ENCODE measurements at places on chromosomes 5 and 9.

DNA sequence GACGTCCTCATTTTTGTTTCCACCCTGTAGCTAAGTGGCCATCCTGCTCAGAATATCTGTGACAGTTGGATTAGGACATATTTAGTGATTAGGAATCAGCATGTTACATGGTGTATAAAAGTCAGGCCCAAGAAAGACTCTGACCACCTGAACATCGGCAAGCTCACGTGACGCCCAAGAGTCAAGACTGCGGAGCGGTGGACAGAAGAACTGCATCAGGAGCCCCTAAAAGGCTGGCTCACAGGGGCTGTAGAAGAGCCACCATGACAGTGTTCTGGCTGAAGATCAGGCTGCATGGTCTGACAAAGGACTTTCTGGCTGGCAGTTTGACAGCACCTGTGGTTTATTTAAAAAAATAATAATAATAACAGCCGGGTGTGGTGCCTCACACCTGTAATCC is 185.3 kb downstream of the AUH start:
- no peak for DNase-seq

GRCh38 chr5:99005506-99005905 is 76.7 kb upstream of the CHD1 start:
- peak; percentile 11 for DNase-seq

GRCh38 chr9:103427696-103428095 is 432.6 kb downstream of the CYLC2 start:
- DNase-seq = no peak

DNA sequence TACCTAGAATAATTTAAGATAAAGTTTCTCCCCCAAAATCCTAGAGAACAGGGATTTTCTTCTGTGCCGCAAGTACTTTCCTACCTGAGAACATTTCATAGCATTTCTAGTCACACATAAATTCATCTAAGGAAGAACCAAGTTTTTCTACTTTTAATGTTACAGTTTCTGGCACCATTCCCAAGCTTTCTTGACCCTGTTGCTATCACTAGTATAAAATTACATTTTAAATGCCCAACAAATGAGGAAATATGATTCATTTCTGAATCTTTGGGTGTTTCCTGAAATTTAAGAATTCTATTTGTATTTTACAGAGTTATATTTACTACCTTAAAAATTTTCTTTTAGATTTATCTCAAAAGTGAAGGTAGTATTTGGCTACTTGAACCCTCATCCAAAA is 137.8 kb downstream of the LPAR1 start:
- DNase-seq = no peak

- no peak for DNase-seq
These were observed 20.9 kb upstream of the GZMA start for GRCh38 chr5:55081541-55081940.

GRCh38 chr5:166845044-166845443 is 1446.4 kb upstream of the WWC1 start:
- no peak for DNase-seq

DNA sequence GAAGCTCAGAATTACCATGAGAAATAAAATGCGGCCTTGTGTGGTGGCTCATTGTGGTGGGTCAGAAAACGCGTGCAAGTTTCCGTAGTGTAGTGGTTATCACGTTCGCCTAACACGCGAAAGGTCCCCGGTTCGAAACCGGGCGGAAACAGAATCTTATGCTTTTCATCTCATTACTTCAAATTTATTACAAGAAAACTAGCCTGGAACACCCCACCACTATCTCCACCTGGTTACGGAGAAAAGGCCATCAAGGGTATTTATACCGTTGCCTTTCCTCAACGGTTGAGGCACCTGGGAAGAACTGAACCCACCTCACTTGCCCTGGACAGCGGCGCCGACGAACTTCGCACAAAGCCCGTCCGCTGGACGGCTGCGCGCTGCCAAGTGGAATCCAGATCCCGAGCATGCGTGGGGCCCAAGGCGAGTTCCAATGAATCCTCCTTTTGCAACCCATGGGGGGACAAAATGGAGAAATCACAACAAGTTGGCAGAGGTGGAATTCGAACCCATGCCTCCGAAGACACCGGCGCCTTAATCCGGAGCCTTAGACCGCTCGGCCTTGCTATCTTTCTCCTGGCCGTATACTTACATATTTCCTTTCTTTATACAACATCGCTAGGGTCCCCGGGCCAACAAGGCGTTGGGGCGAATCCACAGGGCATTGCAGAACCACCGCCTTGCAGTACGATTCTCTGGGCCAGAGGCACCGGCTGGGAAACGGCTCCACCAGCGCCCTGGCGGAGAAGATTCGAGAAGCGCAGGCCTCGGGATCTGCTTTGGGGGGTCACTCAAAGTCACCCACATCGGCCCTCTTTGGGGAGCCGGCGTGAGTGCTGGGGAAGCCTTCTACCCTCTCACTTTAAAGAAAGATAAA is 16.9 kb downstream of the OR2V2 start:
- DNase-seq = peak; percentile 7

GRCh38 chr5:113233606-113234005 is 201.2 kb downstream of the TSSK1B start:
- no peak for DNase-seq

DNA sequence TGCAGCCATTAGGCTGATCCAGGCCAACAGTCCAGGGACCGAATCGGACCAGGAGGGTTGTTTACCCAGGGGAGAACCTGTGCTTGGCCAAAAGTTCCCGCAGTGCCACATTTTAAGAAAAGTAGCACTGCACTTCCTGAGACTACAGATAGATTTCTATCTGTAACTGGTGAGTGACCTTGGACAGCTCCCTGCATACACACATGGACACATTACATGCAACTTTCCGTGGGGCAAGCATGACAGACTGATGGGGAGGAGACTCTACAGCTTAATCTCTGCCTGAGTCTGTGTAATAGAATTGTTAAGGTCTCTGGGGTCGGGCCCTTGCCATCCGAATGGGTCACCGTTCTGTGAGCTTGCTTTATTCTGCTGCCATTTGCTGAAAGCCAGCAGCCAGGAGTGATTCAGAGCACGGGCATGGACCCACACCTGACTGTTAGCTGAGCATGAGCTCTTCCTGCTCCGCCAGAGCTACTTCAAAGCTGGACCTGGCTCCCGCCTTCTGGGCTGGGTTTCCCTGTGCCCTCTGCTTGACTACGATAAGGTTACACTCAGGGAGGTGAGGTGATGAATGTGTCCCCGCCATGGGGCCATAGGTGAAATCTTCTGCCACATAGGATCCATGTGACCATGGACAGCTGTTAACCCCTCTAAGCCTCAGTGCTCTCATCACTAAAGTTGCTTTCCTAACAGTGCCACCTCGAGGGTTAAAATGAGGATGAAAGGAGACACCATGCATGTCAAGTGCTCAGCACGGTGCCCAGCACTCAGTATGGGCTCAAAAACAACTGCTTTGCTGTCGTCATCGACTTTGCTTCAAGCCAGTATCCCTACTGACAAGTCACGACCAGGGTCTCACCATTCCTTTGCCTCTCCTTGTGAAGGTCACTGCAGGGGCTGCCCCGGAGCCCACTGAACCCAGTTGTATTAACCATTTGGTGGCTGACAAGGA is 200.0 kb downstream of the MELK start:
- peak; percentile 56 for DNase-seq

DNA sequence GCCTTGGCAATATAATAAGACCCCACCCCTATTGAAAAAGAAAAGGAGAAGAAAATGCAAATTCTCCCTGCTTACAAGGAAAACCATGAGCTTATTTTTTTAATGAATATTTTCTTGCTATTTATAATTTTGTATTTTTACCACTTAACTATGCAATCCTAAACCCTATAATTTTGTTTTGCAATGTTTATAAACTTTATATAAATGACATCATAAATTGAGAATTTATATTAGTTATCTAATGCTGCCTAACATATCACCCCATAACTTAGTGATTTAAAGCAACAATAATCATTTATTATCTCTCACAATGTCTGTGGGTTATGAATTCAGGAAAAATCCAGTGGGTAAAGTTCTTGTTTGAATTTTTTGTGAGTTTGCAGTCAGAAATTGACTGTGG is 369.1 kb downstream of the TAF11L14 start:
- DNase-seq = no peak

- DNase-seq = peak; percentile 11
These were observed 259.1 kb downstream of the SH3GL2 start for GRCh38 chr9:17837965-17838364.

- no peak for DNase-seq
These were observed 27.1 kb upstream of the TEX10 start for GRCh38 chr9:100379862-100380261.

- DNase-seq = no peak
These were observed 124.5 kb downstream of the C5orf15 start for GRCh38 chr5:133843911-133844310.

GRCh38 chr9:114389612-114390368 is 2.0 kb upstream of the AKNA start:
- DNase-seq = no peak

DNA sequence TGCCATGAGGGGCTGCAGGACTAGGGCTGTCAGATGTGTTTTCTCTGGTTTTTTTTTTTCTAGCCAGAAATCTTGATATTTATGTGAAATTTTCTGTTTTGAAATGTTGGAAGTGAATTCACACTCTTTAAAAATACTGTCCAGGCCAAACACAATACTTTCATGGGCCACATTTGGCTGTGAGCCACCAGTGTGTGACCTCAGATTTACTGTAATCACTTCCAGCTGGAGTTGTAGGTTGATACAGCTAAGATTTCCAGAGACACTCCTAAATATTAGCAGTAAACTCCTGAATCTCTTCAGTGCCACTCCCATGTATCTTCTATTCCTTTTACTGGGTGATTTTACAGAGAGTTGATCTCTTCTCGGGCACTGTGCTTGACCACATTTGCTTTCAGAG is 92.2 kb upstream of the CKMT2 start:
- no peak for DNase-seq

GRCh38 chr5:127723571-127723970 is 20.4 kb downstream of the CCDC192 start:
- peak; percentile 33 for DNase-seq

DNA sequence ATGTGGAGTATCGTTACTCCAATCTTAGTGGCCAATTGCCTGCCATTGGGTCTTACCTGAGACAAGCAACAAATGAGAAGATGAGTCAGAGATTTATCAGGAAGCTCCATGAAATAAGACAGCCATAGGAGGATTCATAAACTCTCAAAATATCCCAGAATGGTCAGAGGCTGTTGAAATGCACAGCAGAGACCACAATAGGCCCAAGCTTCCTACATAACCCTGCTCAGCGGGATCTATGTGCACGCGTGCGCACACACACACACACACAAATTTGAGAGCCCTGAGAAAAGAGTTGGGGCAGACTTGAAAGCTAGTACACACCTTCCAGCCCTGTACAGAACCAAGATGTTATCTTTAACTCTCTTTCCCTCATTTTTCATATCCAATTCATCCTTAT is 9.8 kb downstream of the UIMC1 start:
- no peak for DNase-seq

GRCh38 chr9:13478160-13478559 is 198.7 kb upstream of the MPDZ start:
- DNase-seq = no peak

DNA sequence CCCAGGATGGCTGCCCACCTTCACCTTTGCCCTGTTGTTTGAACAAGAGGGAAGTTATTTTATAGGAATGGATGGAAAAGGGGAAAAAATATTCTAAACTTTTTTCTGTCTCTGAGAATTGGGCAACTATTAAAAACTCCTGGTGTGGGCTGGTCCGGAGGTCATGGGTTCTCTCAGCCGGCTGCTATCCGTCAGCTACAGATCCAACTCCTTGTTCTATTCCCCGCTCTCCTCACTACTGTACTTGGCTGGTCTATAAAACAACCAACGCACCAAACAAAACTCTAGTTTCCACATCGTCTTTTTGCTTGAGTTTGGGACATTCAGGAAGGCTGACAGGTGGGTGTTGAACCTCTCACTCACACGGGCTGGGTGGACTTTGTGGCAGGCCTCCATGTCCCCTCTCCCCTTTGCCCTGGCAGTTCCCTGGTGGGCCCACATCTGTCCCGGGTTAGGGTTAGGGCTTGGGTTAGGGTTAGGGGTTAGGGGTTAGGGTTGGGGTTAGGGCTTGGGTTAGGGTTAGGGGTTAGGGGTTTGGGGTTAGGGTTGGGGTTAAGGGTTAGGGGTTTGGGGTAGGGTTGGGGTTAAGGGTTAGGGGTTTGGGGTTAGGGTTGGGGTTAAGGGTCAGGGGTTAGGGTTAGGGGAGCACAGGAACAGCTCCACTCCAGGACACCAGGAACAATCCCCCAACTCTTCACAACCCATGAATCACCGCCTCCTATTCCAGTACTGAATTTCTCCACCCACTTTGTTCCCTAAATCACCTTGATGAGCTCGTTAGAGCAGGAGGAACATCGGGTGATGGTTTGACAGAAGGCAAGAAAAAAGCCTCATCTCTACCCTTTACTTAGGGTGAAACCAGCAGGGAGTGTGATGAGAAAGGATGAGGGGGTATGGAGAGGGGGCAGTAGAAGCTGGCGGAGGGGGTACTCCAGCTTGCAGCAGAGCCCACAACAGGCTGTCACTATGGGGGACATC is 302.1 kb upstream of the IRX4 start:
- no peak for DNase-seq

DNA sequence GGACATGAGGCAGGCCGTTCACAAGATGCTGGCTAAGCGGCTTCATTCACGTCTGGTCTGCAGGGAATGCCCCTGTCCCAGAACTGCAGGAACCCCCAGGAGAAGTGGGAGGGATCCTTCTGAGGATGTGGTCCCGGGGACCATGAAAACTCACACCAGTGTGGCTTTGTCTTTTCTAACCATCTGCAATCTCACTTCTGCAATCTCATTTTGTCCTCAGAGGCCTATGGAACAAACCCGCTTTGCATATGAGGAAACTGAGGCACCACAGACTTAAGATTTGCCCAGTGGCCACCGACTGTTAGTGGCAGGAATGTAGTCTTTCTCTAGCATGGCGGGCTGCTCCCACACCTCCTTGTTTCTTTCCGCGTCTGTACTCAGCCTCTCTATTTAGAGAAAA is 6.9 kb downstream of the CXCL14 start:
- no peak for DNase-seq

GRCh38 chr9:109597496-109597895 is 99.4 kb upstream of the PTPN3 start:
- DNase-seq = no peak

DNA sequence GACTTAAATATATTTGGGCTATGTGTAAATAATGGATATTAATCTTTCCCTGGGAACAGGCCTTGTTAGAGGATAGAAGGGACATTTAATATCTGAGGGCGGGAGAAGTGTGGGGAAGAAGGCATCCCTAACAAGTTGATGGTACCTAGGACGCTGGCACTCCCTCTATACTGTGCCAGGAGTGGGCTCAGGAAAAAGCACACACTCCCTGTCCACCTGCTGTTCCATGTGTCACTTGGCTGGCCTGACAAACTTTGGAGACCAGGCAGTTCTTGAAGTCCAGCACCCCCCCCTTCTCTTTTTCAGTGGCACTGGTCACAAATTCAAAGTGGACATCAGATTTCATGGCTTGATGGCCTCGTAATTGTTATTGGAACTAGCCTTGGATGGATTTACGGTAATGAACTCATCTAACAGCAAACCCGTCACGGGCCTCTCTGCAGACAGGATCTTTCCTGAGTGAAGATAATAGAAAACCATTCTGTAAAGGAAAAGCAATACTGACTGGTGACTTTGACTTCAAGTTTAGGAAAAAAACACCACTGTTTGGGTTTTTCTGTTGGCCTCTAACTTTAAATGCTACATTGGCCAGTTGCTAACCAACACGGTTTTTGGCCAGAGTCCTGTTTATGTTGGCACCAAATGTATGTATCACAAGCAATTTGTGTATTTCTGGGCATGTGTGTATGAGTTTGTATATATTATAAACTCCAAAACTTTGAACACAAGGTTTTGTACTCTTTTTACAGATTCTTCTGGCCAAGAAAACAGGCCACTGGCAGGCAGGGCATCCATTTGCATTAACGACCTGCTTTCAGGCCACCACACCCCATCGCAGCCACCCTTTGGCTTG is 552.6 kb downstream of the CCDC171 start:
- no peak for DNase-seq

- no peak for DNase-seq
These were observed 64.9 kb downstream of the ZNF618 start for GRCh38 chr9:113941056-113941455.

All from DMS53 (cell line).